Upper lobe of right lung (tissue), 1 donor: ENCODE measurements at places on chromosomes 5 and 9. TPM values are rescaled to one million over a fixed set of nuclear protein-coding genes. Genes with fewer than 3 reads are reported as not detected.

GRCh38 chr5:96720408-96720807 is 58.2 kb downstream of the CAST start:
- DNase-seq, result no peak

DNA sequence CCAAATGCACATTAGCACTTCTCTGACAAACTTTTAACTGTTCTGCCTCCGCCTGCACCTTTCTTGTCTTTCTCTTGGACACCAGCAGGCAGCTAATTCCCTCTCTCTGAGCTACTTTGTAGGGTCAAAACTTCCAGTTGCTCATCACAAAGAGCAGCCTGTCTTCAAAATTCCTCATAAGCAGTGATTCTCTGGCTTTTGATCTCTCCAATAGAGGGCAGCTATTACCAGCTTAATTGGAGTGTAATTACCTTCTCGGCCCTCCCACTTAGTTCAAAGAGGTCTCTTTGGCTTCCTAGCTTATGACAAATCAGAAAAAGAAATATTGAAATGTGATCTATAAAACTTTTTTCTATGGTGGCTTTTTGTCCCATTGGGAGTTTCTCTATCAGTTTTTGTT is 43.6 kb upstream of the RAD23B start:
- no peak for DNase-seq

GRCh38 chr9:128124873-128125579 is 2.5 kb downstream of the PTGES2 start:
- DNase-seq, result peak; percentile 81

GRCh38 chr9:27478322-27478721 is 45.8 kb upstream of the IFNK start:
- no peak for DNase-seq

GRCh38 chr5:8034852-8035251 is 165.9 kb downstream of the MTRR start:
- no peak for DNase-seq

GRCh38 chr9:109325089-109325488 is 4.2 kb upstream of the EPB41L4B start:
- no peak for DNase-seq

DNA sequence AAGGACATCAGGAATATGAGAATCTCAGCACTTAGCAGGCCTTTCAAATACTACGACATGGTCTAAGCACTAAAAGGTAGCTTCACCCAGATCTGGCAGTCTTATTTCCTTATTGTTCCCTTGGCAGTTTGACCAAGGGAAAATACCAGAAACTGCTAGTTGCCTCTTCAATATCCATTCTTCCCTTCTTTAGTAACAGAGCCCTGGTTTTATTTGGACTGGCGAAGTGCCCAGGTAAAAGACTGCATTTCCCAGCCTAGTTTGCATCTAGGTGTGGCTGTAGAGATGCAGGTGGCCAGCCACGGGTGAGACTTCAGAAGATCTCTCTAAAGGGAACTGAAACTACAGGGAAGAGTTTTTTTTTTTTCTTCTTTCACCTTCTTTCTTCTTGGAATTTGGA is 21.6 kb downstream of the DMRT2 start:
- DNase-seq, result no peak

- no peak for DNase-seq
Measured at GRCh38 chr9:126723807-126724172, 81.0 kb upstream of the ZBTB43 start.

DNA sequence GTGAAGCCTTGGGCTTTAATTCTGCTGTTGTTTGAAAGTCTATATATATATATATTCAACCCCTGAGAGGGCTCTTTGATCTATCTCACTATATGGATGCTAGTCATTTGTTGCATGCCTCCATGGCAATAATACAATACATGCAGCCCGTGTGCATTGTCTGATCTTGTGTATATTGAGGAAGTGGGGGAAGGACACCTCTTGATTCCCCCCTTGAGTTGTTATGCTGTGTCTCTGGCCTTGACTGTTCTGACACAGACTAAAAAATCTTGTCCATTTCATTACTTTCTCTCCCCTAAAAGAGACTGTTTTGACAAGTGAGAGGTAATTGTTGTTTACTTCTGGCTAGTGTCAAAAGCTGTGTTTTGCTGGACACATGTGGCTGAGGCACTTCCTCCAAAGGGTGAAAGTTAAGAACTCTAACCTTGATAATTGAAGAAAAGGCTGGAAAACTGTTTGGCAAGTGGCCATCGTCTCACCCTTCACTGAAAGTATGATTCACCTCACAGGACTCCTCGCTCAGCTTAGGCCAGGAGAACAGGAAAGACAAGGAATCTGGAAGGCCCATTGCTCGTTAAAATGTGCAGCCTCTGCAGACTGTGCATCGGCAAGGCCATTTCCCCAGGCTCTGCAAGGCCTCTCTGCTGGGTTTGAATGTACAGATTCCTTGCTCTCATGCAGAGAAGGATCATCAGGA is 304.0 kb downstream of the PRELID2 start:
- DNase-seq, result no peak

DNA sequence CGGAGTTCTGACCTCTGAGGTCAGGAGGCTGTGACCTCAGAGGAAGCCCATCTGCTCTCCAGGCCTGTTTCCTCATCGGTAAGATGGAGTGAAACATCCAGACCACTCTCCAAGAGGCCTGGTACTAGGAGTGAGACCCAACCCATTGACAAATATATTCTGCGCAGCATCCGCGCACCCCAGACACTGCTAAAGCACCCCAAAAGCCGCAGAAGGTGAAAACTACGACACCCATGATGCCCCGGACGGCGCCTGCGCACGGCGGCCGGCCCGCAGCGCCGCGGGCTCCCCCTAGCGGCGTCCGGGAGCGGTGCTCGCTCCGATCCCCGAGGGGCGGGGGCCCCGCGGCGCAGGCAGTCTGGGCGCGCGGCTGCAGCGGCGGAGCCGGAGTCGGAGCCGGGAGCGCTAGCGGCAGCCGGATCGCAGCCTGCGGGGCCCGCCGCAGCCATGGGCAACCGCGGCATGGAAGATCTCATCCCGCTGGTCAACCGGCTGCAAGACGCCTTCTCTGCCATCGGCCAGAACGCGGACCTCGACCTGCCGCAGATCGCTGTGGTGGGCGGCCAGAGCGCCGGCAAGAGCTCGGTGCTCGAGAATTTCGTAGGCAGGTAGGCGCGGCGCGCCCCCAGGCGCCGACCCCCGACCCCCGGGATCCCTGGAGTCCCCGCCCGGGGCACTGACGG is at the start of gene DNM1:
Gene DNM1 (plus strand): TSS at position 356 of the 683 bp plus-strand sequence. CDS start 92 bp downstream, at position 448.
- DNase-seq, result peak; percentile 83

DNA sequence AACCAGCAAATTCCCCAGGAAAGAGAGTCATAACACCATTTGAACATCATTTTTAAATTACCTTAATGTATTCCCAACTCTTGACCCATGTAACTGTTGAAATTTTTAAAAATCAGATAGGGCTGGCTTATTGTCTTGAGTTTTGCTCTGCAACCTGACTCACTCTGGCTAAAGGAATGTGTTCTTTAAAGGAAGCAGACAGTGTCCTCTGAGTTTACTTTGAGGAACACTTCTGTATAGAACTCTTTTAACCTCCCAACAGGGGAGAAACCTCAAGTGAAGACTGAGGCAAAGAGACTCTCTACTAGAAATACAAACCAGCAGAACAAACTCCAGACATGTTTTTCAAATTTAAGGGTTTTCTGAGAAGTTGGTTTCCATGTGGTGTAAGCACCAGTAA is 248.9 kb downstream of the CWC27 start:
- DNase-seq, result no peak

- DNase-seq, result no peak
Measured at GRCh38 chr5:73906277-73906676, 280.3 kb downstream of the ARHGEF28 start.

DNA sequence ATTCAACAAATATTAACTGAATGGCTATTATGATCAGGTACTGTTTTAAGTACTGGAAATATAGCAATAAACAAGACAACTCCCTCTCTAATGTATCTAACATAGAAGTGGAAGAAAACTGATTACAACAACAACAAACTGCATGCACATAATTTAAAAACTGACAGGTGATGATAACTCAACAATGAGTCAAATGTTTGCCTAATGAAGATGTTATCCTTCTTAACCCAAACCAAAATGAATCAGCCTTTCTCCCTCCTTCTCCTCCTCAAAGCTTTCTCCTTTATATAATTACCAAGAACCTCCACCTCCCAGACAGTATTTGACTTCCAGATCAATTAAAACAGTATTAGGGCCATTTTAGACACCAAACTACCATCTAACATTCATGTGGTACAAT is 49.3 kb downstream of the RICTOR start:
- no peak for DNase-seq

DNA sequence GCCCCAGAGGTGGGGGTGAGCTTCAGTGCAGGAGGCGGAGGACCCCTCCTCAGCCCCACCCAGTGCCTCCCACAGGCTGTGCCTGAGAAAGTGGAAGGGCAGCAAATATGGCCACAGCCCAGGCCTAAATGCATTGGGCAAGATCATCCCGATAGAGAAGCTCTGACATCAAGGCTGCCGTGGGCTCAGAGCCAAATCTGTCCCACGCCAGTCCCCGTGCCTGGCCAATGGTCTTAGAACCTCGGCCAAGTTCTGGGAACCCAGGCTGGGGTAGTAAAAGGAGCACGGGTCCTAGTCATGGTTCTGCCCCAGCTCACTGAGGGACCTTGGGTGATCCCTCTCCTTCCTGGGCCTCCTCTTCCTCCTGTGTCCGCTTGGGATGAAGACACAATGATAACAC is 27.7 kb upstream of the TNIP1 start:
- no peak for DNase-seq

The PCDHGC4 gene
- 1.8 TPM for total RNA-seq

The DBH gene
- total RNA-seq, result not detected

The CCNB1 gene
- total RNA-seq, result 3.6 TPM

The GTF2H2C gene
- total RNA-seq, result 33.4 TPM

The IL13 gene
- total RNA-seq, result not detected

The ADGRD2 gene
- not detected for total RNA-seq

The GADD45G gene
- 19.8 TPM for total RNA-seq
